ENCODE measurements at places on chromosomes 5 and 9.

DNA sequence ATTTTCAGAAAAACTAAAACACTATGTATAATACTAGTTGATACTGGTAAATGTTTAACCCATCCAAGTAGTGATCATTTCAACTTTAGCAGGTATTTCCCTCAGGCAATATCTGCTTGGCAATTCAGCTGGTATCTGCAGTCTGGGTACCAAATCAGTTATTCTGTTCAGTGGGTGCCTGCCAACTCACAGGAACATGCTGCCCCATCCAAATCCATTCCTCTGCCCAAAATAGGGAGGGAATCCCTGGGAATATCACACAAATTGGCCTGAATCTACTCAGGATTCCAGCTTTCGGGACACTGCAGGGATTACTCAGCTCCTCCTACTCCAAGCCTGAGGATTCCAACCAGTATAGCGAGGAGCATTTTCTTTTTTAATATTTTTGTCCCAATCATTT lies 61.7 kb upstream of the PDE4D start:
- DNase-seq, result no peak

GRCh38 chr5:10620346-10620745 lies 56.5 kb downstream of the ANKRD33B start:
- no peak for DNase-seq

DNA sequence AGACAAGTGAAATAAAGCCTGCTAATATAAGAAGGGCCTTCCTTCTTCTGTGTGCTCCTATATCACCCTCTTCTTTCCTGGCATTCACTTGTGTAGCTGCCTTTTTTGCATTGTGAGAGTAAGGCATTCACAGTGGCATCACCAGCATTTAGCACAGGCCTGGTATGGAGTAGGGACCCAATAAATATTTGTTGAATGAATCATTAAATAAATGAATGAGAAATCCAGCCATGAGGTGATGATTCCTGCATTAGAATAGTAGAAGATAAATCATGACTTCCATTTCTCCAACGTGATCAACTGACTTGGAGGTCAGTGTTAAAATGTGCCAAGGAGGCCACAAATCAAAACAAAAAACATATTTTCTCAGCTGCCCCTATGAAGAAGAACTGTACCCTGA lies 3.9 kb downstream of the PLPPR1 start:
- DNase-seq, result no peak

GRCh38 chr5:73759771-73760170 lies 133.8 kb downstream of the ARHGEF28 start:
- no peak for DNase-seq
